Cardiac septum (tissue), 1 donor: ENCODE measurements at places on chromosomes 5 and 9. TPM values are rescaled to one million over a fixed set of nuclear protein-coding genes. Genes with fewer than 3 reads are reported as not detected.

DNA sequence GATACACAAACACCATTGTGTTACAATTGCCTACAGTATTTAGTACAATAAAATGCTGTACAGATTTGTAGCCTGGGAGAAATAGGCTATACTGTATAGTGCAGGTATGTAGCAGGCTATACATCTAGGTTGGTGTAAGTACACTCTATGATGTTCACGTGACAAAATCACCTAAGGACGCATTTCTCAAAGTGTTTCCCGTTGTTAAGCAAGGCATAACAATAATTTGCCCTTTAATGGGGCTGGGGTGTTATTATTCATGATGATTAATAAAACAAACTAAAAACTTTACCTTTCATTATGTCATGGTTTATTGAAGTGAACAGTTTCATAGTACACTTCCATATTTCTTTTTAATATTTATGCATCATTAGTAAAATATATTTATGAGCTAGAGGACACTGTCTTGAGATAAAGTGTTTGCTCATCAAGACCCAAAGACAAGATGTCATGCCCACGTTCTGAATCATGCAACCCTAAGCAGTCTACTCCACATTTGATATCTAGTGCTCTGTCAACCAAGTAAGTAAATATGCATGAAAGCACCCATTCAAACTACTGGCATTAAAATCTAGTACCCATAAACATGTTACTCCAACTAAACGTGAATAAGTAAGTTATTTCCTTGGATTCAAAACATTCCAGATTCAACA lies 220.5 kb downstream of the NR2F1-AS1 start:
- DNase-seq = no peak

DNA sequence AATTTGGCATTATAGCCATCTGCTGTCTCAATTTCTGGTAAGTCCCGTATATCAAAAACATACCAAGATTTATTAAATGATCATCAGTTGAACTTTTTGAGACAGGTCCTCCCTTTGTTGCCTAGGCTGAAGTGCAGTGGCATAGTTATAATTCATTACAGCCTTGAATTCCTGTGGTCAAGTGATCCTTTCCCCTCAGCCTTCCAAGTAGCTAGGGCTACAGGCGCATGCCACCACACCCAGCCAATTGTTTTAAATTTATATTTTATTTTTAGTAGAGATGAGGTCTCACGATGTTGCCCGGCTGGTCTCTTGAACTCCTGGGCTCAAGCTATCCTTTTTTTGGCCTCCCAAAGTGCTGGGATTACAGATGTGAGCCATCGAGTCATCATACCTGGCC lies 418.9 kb downstream of the ARHGEF28 start:
- no peak for DNase-seq

DNA sequence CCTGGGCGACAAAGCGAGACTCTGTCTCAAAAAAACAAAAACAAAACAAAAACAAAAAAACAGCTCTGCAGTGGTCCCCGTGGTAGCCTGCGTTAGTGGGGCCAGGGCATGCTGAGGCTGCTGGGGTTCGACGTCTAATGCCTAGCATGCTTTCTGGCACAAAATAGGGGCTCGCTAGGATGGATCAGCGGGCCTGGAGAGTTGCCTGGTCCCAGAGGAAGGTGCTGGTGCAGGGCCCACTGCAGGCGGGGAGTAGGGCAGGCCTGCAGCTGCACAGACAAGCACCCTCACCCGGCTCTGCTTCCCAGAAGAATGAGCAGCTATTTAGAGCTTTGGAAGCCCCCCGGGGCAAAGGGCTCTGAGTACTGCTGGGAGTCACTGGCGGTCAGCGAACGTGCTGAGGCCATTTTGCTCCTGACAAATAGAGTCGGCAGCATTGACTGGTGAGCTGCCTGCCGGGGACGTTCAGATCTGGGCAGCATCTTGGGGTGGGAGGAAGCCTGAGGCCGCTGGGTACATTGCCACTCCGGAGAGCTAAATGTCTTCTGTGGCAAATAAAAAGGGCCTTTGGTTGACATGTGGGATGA lies 126.7 kb downstream of the OLFM1 start:
- peak; percentile 19 for DNase-seq

GRCh38 chr5:119078861-119079260 lies 8.0 kb downstream of the DMXL1 start:
- no peak for DNase-seq

GRCh38 chr5:127697894-127698600 lies 5.1 kb upstream of the CCDC192 start:
- no peak for DNase-seq

Gene BARHL1
- total RNA-seq = not detected
